ENCODE measurements at places on chromosomes 12 and 14.

GRCh38 chr12:14893506-14894250 is 8.0 kb upstream of the MGP start:
- no peak for DNase-seq

GRCh38 chr12:132419631-132420246 is 70.2 kb upstream of the FBRSL1 start:
- DNase-seq = no peak

GRCh38 chr14:37013078-37013477 is 159.3 kb downstream of the SLC25A21 start:
- no peak for DNase-seq

DNA sequence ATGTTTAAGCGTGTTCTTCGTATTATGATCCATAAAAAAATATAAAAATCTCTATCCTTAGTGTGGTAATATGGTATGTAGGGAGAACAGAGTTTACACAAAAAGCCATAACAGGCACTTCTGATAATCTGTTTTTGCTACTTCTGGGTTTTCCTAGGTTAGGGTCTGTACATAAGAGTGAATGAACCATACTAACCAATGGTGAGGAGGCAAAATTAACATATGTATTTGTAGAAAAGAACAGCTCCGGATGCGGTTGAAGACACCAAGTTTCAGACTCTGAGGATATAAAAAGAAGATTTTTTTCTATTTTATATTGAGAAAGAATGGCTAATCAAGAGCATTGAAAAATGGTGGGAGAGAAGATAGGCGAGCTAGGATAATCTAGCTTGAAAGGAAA is 40.2 kb upstream of the PPP1R12A start:
- DNase-seq = no peak

- DNase-seq = peak; percentile 61
Measured at GRCh38 chr12:62292761-62293344, 32.6 kb downstream of the USP15 start.

All from osteoblast (primary cell).